ENCODE measurements at places on chromosomes 16 and 17. TPM values are rescaled to one million over a fixed set of nuclear protein-coding genes. Genes with fewer than 3 reads are reported as not detected.

DNA sequence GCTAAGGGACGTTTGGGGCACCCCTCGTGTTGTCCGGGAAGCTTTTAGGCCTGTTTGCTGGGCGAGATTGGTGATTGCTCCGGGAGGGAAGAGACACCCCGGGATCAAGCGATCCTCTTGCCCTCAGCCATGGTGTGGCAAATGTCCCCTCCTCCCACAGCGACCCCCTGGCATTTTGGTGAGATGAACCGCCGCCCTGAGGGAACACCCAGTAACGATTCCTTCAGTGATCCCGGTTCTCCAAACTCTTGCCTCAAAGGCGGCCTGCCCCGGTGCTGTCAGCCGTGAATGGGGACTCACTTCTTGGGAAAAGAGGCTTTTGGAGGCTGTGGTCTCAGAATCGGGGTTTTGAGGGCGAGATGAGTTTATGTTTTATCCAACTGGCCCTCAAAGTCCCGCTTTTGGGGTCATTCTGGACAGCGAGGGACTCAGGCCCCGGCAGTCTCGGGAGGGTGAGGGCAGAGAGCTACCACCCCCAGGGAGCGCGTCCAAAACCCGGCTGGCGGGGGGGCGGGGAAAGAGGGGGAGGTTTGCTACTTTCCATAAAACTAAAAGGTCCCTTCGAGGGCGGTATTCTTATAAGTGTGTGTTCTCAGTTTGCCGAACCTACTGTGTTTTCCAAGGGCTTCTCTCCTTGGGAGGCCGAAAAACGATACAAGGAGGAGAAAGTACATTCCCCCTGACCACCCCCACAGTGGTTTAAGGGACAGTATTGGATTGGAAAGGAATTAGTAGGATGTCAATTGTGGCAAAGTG lies 232.7 kb downstream of the MRTFB start:
- DNase-seq = no peak

GRCh38 chr16:51137097-51137496 lies 14.0 kb downstream of the SALL1 start:
- DNase-seq = no peak

DNA sequence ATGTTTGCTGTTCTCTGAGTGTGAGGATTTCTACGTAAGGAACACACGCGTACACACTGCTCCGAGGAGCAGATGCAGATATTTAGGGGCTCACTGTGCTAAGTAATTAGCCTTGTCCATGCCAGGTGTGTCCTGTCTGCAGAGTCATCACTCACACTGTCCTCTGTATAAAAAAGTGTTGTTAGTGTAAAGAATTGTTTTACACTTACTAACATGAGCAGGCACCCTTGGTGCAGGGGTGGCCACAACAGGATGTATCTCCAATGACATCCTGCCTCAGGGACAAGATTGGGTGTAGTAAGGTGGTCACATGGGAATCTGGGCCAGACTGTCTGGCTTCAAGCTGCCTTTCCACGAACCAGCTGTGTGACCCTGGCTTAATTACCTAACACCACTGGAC lies 63.9 kb downstream of the NDEL1 start:
- no peak for DNase-seq

GRCh38 chr16:64486561-64486960 lies 635.3 kb downstream of the CDH11 start:
- DNase-seq = no peak

DNA sequence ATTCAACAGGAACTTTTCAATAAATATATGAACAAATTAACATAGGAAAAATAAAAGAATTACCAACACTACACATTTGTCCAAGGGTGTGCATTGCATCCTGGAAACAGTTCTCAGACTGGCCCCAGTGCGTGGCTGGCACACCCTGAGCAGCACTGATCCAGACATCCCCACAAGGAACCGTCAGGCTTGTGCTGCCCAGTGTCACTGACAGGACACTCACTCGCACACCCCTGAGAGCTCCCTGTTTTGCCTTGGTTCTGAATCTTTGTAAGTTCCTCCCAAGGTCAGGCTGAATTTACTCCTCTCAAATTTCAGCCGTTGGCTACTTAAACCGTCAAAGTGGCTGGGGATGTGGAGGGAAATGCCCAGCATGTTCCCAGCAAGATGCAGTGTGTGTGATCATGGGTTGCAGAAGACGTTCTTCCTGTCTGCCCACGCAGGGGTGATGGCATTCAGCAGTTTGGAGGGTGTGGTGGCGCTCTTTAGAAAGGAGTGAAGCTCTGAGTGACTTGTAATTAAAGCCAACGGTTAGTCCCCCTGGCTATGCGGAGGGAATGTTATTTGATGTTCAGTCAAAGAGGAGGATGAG lies 1.7 kb downstream of the MT2A start:
- peak; percentile 94 for DNase-seq

DNA sequence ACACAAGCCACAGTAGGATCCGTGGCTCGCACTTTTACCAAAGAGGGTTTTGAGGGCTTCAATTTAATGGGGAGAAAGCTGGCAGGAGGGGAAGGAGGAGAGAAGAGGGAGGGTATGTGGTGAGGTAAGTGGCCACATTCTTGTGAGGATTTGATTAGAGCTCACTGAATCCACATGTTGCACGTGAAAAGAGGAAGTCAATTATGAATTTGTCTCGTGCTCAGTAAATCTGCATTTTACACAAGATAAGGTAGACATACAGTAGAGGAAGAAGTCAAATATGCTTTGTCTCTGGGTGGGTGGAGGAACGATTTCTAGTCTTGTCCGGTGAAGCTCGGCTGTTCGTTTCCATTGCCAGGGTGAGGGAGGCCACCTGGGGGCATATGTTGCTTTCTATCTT lies 862 bp downstream of the ZNF232 start:
- DNase-seq = no peak

Gene SGCA
- total RNA-seq = not detected

- no peak for DNase-seq
These were observed 98.3 kb downstream of the CMIP start for GRCh38 chr16:81542609-81543570.

Gene PHOSPHO1
- not detected for total RNA-seq

- no peak for DNase-seq
These were observed 301.4 kb downstream of the MAF start for GRCh38 chr16:79298894-79299799.

- DNase-seq = no peak
These were observed 32.0 kb downstream of the PIMREG start for GRCh38 chr17:6476076-6476809.

GRCh38 chr16:14565688-14566025 lies 64.4 kb downstream of the PARN start:
- no peak for DNase-seq

GRCh38 chr17:40511667-40512220 lies 10.3 kb upstream of the TNS4 start:
- no peak for DNase-seq

Gene WNT9B
- not detected for total RNA-seq

Gene ACSM5
- total RNA-seq = not detected

- peak; percentile 42 for DNase-seq
These were observed 2.5 kb upstream of the STARD3 start for GRCh38 chr17:39634384-39634871.

Gene C16orf46
- total RNA-seq = 0.60 TPM

- DNase-seq = peak; percentile 78
These were observed at the start of gene TACO1 for GRCh38 chr17:63600569-63601438. TSS of gene TACO1 (plus strand) at chr17:63600895. CDS start at chr17:63601084, 189 bp downstream.

DNA sequence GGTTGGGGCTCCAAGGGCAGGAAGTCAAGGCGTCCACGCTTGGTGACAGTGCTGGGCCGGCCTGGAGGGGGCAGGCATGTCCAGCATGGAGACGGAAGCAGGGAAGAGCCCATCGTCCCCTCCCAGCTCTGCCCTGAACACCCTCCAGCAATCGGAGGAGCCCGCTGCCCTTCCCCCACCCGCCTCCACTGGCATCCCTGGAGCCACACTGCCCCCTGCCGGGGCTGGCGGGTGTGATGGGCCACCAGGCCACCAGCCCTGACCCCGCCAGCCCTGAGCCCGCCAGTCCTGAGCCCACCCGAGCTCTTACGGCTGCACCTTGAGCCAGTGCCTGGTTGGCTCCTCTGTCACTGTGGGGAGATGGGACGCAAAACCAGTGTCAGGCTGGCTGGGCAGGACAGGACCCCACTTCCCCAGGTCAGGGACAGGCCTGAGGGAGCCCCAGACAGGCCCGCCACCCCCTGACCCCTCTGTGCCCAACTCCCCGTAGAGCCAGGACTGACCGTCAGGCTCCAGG lies 4.1 kb upstream of the CDH15 start:
- DNase-seq = peak; percentile 69

DNA sequence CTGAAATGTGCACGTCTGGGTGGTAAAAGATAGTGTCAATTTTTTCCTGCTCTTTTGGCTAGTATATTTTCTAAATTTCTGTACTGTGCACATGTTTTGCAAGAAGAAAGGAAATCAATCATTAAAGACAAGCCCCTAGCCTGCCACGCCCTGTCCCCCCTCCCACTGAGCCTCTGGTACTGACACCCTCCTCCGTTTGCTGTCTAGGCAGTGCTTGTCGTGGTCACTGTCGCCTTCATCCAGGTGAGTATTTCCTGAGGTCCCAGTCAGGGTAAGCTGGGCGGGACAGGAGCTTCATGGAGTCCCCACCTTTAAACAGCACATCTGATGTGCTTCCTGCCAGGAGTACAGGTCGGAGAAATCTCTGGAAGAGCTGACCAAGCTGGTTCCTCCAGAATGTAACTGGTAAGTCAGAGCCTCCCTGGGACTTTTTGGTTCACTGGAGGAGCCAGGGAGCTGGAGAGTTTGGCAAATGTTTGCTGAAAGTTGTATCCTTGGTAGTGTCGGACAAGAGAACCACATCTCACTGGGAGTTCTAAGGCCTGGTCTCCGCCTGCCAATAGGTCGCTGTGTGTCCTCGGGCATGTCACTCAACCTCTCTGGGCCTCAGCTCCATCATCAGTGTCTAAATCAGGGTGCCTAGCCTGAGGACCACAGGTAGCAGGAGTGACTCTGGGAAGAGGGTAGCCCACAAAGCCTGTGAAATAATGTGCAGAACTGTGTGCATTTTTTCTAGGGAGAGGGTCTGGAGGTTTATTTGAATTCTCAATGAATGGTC lies 42.2 kb downstream of the ATP2C2 start:
- no peak for DNase-seq

Gene ALDH3A1
- total RNA-seq = not detected

DNA sequence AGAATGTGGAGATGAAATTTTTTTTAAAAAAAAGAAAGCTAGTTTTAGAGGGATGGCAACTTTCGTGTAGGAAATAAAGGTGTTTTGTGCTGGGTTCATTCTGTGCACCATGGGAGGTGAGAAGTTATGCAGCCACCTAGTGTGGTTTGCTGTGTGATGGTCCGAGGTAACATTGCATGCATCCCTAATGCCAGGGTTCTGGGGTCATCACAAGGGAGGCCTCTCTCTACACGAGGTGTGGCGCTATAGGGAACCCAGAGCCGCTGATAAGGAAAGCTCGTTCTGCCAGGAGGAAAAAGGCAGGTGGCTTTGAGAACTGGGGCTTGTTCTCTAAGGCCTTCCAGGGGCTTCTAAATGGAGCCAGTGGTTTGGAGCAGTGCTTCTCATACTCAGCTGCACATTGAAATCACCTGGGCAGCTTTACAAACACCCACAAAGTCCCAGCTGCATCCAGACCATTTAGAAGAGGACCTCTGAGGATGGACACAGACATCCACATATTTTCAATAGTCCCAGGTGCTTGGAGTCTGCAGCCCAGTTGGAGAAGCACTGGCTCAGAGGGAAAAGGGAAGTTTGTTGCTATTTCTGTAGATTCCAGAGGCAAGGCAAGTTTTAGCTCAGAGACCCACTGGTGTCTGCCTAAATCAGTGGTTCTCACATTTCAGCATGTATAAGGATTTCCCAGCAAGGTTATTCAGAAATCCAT lies 43.5 kb downstream of the VPS35L start:
- DNase-seq = no peak

DNA sequence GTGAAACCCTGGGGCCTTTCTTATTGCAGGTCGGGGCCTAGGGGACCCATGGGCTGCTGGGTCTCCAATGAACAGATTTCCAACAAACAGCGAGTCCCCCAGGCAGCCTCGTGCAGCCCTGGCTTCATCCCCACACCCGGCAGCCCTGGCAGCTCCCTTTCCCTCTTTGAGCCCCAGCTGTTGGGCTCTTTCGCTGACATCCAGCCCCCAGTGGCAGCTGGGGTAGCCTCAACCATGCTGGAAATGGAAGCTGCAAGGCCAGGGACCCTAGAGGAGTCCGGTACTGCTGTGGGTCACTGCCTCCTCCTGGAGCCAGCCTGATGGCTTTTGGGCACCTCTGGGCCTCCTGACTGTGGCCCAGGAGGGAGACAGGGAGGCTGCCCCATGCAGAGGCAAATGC lies 5.9 kb downstream of the RPUSD1 start:
- no peak for DNase-seq

DNA sequence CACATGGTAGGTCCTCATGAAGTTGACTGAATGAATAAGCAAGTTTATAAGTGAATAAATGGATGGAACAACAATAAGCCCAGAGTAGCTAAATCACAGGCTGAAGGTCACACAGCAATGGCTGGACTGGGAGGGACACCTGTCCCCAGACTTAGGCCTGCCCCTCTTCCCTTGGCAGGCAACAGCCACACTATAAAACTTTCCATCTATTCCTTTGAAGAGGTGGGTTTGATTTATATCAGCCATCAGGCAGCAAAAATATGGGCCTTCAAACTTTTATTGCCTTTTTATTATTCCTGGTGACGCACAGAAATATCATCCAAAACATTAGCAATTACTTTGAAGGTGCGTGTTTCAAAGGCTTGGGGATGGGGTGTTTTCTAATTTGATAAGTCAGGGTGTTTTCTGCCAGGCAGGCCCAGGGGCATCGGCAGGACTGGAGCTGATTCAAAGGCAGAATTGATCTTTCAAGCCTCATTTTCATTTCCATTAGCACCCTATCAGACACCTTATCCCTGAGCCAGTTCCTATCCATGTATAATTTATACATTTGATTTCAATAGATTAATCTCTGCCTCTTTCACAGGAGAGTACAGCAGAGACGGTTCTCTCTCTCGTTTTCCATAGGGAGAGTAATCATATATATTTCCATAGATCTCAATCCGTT lies 67.2 kb upstream of the LYRM9 start:
- no peak for DNase-seq

Gene KRTAP4-5
- total RNA-seq = not detected

Measured in RPMI7951 (cell line).